A549 (cell line): ENCODE measurements at places on chromosomes 12 and 14.

DNA sequence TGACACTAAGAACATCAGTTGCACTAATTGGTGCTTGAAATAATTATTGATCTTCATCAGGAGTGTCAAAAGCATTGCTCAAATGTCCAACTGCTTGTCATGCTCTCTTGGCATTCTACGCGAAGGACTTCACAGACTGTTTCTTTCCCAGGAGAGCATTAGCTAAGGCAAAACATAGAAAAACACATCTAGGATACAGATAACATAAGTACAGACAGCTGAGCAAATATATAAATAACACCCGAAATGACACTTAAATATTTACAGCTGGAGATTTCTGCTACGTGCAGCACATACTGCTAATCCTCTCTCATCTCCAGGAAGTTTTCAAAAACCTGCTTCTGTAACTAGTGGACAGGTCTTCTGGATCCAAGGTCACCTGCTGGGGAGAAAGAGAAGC is 120.0 kb upstream of the PRMT8 start:
- DNase-seq: no peak

DNA sequence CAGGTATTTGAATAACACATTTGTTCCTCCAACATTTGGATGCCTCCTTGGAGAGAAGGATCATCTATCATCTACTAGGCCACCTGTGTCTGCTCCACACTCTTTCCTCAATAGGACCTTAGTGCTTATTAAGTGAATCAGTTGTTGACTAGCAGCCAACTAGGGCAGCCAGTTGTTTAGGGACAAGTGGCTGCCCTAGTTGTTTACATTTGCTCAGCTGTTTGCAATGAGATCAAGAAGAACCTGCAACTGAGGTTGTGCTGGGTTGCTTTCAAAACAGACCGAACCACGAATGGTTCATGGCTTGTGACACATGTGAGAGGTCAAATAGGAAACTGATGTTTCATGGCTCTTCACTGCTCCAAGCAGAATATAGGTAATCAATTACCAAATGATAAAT is 53.8 kb downstream of the TMCC3 start:
- no peak for DNase-seq

DNA sequence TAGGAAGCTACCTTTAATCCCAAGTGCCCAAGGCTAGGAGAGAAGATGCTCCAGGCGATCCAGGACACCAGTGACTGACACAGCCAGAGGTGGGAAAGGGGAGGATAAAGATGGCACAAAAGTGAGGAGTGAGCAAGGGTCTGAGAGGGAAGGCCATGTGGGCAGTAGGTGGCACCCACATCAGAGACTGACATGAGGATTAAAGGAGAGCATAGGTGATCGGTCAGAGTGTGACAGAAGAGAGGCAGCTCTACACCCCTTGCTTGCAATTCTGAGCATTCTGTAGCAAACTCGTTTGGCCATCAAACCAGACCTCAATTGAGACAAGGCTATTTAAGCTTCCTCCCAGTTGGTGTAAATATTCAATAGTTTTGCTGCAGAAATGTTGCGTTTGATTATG is 724 bp upstream of the CD27 start:
- DNase-seq: no peak

DNA sequence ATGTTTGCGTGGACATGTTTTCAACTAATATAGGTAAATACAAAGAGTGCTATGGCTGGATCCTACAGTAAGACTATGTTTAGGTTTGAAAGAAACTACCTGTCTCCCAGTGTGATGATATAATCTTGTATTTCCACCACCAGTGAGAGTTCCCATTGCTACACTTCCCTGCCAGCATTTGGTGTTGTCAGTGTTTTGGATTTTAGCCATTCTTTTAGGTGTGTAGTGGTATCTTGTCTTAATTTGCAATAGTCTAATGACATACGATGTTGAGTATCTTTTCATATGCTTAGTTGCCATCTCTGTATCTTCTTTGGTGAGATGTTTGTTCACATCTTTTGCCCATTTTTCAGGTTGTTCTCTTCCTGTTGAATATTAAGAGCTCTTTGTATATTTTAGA is 103.5 kb downstream of the RALGAPA1 start:
- DNase-seq: no peak

DNA sequence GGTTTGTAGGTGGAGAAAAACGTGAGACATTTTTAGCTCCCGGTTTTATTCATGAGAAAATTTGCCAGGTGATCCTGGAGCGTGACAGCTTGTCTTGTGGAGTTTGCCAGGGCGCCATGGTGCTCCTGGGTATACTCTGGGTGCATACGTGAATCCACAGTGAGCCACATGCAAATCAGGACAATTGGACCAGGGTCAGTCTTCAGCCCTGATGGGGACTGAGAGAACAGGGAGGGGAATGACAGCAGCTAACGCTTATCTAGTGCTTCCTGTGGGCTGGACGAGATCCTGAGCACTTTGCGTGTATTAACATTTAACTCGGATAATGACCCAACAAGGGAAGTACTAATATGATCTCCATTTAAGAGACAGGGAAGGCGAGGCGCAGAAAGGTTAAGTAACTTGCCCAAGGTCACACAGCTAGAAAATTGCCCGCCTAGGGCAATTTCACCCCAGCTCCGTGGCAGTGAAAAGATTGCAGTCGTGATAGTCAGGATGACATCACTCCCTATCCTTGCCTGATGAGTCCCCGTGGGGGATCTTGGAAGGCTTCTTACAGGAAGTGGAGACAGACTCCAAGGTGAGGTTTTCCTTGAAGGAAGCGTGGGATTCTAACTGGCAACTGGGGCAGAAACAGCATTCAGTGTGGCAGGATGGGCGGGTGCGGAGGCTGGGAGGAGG is 118.4 kb upstream of the NCOR2 start:
- peak; percentile 56 for DNase-seq

DNA sequence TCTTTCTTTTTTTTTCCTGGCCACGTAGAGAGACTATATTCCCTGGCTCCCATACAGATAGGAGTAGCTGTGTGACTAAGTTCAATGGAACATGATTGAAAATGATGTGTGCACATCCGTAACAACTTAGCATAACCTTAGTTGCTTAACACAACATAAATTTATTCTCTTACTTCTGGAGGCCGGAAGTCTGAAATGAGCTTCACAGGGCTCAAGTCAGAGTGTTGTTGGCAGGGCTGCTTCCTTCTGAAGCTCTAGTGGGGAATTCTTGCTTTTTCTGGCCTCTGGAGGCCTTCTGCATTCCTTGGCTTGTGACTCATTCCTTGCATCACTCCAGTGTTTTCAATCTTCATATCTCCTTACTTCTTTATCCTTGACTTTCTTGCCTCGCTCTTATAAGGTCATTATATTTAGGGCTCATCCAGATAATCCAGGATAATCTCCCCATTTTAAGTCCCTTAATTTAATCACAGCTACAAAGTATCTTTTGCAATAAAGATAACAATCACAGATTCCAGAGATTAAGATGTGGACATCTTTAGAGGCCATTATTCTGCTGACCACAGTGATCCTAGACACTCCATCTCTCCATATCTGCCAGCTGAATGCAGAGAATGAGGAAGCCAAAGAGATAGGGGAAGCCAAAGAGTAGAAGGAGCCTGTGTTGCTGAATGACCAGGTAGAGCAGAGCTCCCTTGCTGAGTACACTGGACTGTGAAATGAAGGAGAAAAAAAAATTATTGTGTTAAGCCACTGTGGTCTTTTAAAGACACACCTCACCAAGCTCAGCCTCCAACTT is 21.0 kb upstream of the SNX6 start:
- peak; percentile 85 for DNase-seq

GRCh38 chr14:35875296-35875695 is 49.2 kb downstream of the BRMS1L start:
- DNase-seq: no peak

- DNase-seq: no peak
These were observed 64.4 kb downstream of the FOS start for GRCh38 chr14:75342762-75343599.
